ENCODE measurements at places on chromosomes 12 and 14.

- DNase-seq, result no peak
Observed at GRCh38 chr12:118781692-118782091, 199.6 kb upstream of the SRRM4 start.

- DNase-seq, result no peak
Observed at GRCh38 chr12:52860102-52860823, 11.5 kb upstream of the KRT78 start.

DNA sequence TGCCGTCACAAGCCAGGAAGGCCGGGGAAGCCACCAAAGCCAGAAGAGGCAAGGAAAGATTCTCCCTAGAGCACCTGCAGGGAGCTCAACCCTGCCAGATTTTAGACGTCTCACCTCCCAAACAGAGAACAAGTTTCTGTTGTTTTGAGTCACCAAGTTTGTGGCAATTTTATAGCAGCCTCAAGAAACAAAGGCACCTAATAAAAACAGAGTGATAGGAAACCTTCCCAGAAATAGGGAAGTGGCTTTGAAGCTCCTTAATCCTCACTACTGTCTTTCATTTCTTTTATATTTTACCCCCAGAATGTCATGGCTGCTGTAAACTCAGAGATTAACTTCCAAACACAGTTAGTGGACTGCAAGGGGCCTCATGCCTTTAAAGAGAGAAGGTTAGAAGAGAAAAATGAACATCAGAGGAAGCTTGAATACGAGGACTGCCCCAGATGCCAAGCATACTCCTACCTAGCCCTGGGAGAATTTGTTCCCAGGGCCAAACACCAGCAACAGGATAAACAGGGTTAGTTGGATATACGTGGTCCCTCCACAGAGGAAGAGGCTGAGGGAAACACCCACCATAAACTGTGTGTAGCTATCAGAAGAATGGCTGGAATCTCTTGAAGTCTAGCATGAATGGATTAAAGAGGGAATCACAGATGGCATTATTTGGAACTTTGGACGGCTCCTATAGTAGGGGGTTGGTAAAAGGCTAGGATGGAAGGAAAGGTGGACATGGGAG lies 148.3 kb downstream of the KCNA5 start:
- no peak for DNase-seq

GRCh38 chr14:52076334-52076733 lies 7.5 kb upstream of the NID2 start:
- DNase-seq, result no peak

- DNase-seq, result no peak
Observed at GRCh38 chr12:43895580-43896206, 59.8 kb downstream of the TMEM117 start.

DNA sequence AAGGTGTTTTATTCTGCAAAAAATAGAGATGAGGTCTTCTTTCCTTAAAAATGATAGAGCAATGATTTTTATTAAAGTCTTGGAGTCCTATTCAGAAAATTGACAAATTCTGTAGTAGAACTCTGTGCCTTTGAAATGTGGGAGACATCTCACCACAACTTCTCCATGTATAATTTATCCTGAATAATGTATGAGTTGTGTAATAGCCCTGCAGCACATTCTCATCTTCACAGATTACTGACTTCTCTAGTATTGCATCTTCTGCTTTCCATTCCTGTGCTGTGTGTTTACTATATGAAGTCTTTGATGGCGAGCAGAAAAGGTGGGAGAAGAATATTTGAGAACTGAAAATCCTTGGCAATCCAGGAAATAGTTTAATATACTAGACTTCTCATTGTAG lies 255.6 kb downstream of the TTC6 start:
- DNase-seq, result no peak

DNA sequence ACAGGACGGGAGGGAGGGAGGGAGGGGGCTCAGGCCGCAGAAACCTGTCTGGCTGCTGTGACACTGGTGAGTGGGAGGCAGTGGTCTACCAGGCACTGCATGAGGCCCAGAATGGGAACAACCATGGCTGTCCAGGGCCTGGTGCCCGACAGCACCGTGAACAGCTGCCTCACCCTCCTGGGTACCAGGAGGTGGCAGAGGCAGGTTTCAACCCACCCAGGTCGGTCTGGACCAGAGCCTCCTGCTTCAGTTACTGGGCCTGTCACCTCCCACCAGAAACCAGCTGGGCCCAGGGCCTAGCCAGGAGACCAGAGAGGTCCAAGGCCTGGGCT lies 80.2 kb downstream of the ITPK1 start:
- DNase-seq, result no peak

DNA sequence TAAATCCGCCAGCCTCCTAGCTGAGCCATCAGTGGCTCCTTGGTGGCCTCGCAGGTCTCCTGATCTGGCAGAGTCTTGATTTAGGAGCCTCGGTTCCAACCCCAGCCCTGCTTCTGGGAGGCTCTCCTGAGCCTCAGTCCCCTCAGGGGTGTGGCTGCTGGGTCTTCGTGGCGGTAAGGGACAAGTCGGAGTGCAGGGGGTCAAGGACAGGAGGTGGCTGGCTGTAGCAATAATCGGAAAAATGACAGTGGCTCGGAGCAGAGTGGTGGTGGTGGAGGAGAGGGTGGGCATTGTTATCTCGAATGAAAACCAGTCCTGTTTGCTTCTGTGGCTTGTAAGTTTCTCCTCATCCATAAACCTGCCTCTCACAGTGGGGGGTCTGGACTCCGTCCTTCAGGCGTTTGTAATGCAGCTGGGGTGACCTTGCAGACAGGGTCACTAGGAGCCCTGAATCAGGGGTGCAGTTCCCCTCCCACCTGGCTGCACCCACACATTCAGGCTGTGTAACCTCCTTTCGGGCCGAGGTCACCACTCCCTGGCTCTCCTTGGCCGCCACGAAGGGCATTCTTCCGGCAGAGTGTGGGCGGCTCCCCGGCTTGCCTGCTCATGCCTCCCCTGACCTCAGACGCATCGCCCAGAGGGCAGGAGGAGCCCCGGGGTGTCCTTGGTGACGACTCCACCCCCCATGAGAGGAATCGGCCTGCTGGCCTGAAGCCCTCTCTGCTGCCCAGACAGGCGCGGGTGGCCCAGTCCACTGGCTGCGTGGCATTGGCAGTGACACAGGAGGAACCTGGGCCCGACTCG lies 8.1 kb downstream of the BCL7A start:
- DNase-seq, result no peak

DNA sequence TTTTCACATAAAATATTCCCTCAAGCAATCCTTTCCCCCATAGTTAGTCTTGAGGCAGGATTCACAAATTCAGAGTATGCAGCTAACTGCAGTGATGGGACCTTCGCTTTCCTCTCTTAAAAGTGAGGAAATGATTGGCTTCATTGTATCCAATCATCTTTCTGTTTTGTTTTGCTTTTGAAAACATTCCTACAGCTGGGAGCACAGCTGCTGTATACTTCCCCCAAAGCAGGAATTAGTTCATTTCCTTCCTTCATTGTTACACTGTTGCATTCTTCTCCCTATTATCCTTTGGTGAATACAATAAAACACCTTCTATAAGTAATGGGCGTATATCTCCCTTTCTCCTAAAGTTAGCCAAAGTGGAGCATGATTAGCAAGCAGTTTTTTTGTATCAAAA lies 9.4 kb upstream of the GAS2L3 start:
- no peak for DNase-seq

- no peak for DNase-seq
Observed at GRCh38 chr12:6452944-6453630, 1.2 kb downstream of the TAPBPL start.

GRCh38 chr12:80582431-80582830 lies 125.0 kb upstream of the MYF6 start:
- DNase-seq, result no peak

- DNase-seq, result no peak
Observed at GRCh38 chr14:72913809-72914208, 12.5 kb upstream of the DCAF4 start.

DNA sequence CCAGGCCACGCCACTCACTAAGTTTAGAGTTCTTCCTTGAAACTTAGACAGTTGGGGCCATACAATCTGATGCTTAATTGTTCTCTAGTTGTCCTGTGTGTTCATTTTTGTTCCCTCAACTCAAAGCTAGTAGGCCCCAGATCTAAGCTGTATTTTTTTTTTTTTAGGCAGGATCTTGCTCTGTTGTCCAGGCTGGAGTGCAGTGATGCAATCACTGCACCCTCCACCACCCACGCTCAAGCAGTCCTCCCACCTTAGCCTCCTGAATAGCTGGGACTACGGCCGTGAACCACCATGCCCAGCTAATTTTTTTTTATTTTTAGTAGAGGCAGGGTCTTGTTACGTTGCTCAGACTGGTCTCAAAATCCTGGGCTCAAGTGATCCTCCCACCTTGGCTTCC lies 7.5 kb downstream of the TNFRSF1A start:
- DNase-seq, result no peak

DNA sequence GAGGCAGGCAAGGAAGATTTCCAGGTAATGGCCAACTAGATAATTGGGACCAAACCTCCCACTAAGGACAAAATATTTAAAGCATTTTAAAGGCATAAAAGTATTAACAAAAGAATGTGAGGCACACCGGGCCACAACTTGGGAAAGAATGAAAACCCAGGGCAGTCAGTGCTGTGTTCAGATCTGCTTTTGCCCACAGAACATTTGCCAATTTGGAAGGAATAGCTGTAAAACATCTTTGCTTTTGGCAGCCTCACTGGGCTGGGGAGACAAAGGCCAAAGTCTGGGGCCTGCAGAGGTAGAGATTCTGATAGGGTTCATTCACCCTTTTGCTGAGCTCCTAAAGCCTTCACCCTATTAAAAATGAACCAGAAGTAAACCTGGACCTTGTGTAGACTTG lies 82.3 kb downstream of the SYNE3 start:
- no peak for DNase-seq

- DNase-seq, result no peak
Observed at GRCh38 chr14:97730706-97731105, 933.5 kb downstream of the VRK1 start.

- DNase-seq, result no peak
Observed at GRCh38 chr12:19484738-19485137, 45.4 kb downstream of the AEBP2 start.

- DNase-seq, result no peak
Observed at GRCh38 chr14:102221026-102221425, 81.3 kb downstream of the WDR20 start.

- DNase-seq, result no peak
Observed at GRCh38 chr14:90204516-90204915, 51.8 kb upstream of the PSMC1 start.

DNA sequence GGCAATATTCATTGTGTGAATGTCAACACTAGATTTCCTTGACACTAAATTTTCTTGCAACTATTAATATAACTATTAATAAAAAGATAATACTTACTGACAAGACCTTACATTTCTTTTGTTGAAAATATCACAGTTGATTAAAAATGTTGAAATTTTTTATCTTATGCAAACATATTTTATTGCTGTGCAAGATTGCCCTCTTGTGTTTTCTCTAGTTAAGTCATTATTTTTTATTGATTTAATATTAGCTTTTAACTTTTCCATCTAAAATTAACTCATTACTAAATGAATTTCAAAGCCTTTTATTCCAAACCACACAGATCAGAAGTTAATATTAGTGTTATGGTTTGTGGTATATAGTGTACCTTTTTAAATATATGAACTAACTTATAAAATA lies 11.7 kb upstream of the NAA30 start:
- DNase-seq, result no peak

- no peak for DNase-seq
Observed at GRCh38 chr12:59472273-59472672, 123.6 kb upstream of the SLC16A7 start.

DNA sequence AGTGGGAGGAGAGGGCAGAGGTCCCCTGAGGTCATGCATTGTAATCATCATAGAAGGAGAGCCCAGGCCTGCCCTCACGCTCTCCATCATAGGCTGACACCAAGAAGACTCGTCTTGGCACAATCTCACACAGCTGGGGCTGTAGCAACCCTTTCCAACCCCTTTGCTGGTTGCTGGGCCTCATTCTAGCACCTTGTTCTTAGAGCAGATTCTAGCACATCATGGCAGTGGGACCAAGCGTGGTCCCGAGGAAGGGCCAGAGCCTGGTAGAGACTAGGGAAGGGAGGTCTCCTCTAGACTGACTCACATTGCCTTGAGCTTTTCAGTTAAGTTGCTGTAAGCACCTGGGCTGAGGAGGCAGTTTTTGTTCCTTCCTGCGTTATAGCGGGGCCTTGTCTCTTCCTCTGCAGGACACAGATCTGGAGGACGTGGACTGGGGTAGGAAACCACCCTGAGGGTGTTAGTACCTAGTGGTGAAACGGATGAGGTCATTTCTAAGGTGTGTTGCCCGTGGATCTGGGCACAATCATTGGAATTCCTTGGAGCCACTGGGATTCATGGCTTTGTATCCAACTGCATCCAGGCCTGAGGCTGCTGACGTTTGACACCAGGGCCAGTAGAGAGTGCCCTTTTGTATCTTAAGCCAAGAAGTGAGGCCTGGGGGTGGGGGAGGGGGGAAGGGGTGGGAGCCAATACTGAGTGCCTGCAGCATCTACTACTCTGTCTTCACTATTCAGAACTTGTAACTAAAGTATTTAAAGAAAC lies 19.9 kb downstream of the RPS6KL1 start:
- DNase-seq, result no peak

DNA sequence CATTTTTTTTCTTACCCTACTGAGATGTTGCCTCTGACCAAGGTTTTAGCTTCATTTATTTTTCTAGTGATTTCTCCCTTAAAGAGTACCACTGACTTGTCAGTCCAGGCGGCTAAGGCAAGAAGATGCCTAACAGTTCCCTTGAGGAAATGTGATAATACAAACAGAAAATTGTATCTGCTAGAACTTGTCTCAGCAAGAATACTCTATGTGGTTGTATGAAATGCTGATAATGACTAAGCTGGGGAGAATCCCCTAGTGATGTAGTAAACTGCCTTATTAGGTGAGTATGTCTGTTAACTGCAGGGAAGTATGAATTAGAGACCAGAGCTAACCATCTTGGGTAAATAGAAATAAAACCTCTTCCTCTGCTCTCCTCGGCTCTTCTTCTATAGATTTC lies 6.7 kb downstream of the C12orf54 start:
- no peak for DNase-seq

DNA sequence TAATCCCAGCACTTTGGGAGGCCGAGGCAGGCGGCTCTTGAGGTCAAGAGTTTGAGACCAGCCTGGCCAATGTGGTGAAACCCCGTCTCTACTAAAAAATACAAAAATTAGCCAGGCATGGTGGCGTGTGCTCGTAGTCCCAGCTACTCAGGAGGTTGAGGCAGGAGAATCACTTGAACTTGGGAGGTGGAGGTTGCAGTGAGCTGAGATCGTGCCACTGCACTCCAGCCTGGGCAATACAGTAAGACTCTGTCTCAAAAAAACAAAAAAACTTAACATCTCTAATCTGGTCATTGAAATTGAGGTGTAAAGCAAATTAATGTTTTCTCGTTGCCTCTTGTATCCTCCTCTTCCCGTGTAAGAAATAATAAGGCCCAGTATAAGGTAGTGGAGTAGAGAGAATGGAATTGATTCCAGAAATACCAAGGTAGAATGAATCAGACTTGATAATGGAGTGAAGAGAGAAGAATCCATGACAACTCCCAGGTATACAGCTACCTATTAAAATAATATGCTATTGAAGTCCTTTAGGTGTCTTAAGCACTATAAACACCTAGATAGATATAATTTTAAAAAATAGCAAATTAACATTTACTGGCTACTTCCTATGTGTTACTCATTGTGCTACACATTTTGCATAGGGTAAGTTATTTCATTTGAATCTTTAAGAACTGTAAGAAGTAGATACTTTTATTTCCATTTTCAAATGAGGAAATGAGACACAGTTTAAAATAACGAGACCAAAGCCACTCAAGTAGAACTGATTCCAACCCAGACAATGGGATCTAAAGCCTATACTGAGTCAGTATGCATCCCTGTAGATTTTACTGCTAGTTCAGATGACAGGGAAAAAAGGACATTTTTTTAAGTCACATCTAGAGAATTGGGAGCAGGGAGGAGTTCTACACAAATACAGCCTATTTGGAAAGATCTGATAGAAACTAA lies 23.2 kb downstream of the RAP1B start:
- no peak for DNase-seq

- no peak for DNase-seq
Observed at GRCh38 chr14:101182476-101182875, 279.0 kb upstream of the RTL1 start.
